ENCODE measurements at places on chromosomes 6 and 20.

GRCh38 chr6:122458087-122458486 lies 13.5 kb downstream of the SERINC1 start:
- no peak overlapping the region for H3K27ac ChIP-seq
- DNase-seq: no peak
- peaks cover 11% of the 10 kb centered on the region for H3K36me3 ChIP-seq
- H3K4me1 ChIP-seq: peaks cover 17% of the 10 kb centered on the region

DNA sequence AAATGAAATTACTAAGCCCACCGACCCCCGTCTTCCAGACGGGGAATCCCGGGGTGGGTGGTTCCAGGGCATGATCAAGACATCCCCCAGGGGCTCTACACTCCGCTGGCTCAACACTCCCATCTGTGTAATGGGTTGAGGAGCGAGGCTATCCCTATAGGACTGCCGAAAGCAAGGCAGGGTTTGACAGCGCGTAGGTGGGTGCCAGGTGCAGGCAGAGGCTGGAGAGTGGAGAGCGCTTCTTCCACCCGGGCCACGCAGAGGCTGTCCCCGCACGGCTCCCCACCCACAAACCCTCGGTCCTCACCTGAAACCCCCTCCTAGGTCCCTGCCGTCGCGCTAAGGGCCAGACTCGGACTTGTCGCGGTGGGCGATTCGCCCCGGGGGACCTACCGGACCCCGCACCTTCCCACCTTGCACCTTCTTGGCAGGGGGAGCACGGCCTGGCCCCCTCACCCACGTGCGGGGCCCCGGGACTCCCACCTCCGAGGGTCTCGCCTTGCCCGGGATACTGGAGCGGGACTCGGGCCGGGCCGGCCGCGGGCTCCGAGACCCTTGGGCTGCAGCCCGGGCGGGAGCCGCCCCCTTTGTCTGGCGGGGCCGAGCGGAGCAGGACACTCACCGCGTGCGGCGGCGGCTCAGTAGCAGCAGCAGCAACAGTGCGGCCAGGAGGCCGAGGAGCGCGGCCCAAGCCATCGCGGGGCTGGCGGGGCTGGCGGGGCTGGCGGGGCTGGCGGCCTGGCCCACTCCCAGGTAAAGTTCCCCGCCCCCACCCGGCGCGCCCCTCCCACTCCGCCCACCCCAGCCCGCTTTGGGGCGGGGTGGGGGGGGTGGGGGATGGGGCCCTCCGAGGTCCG lies at the start of gene PTGIS:
TSS of gene PTGIS (minus strand) at position 717 of the 857 bp plus-strand sequence. CDS start at position 696, 21 bp downstream.
- H3K27ac ChIP-seq: peak within 1 kb of the TSS; percentile 34
- no peaks in the 10 kb centered on the region for H3K36me3 ChIP-seq
- H3K27me3 ChIP-seq: peaks cover 4% of the 10 kb centered on the region
- DNase-seq: no peak
- no peak within 1 kb of the TSS for H3K4me3 ChIP-seq
- H3K4me1 ChIP-seq: peaks cover 4% of the 10 kb centered on the region

GRCh38 chr6:137089305-137089704 lies 44.5 kb upstream of the IL20RA start:
- no peaks in the 10 kb centered on the region for H3K4me1 ChIP-seq
- no peak overlapping the region for H3K4me3 ChIP-seq
- H3K27me3 ChIP-seq: no peaks in the 10 kb centered on the region
- H3K27ac ChIP-seq: no peak overlapping the region
- peak; percentile 4 for DNase-seq
- H3K36me3 ChIP-seq: no peaks in the 10 kb centered on the region

DNA sequence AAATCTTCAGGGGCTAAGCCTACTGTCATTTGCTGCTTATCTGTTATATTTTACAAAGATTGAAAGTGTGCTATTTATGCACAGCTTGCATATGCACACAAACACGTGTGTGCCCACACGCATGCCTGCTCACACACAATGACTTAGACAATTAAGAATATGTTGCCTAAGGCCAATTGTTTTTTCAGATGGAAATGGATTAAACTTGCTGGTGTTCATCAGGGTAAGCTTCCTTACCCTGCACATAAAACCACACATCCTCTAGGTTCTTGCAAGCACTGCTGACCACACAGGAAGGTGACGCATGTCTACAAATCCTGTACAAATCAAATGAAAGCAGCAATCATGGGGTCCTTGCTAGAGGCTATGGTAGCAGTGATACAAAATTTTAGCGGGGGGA lies 58.4 kb downstream of the GJA10 start:
- DNase-seq: no peak
- no peaks in the 10 kb centered on the region for H3K36me3 ChIP-seq
- H3K27me3 ChIP-seq: no peaks in the 10 kb centered on the region
- H3K4me3 ChIP-seq: no peak overlapping the region

DNA sequence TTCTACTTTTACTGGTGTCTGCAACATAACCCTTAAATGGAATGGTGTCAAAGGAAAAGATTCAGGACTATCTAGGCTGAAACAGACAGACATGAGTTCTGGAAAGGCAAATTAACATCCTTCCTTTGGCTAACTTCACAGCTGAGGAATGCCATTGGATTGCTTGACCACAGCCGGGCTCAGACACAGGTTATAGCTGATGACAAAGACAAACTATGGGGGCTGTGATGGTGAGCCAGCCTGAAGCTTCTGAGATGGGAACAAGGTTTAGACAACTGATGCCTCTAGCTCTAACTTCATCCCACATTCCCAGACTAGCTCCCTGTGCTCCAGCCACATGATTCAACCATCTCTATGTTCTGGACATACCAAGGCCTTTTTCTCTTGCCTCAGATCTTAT lies 15.3 kb downstream of the POLR1C start:
- no peak overlapping the region for H3K27ac ChIP-seq
- no peaks in the 10 kb centered on the region for H3K4me1 ChIP-seq
- DNase-seq: no peak
- peaks cover 43% of the 10 kb centered on the region for H3K36me3 ChIP-seq
- H3K27me3 ChIP-seq: no peaks in the 10 kb centered on the region

DNA sequence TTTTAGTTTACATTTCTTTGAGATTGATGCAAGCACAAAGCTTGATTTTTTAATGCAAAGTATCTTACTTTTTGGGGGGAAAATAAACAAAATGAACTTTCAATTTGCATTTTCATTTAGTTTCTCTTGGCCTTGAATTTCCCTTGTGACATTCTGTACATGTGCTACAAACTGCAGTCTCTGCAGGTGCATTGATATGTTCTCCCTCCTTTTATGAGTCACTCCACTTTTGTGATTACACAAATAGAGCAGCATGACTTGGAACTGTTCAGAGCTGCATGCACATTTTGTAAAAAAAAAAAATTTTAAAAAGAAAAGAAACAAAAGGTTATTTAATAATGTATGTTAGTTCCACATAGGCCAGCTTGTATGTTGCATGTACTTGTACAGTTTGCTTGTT lies 220.0 kb upstream of the KCNQ5 start:
- H3K4me1 ChIP-seq: no peaks in the 10 kb centered on the region
- DNase-seq: no peak
- no peaks in the 10 kb centered on the region for H3K36me3 ChIP-seq
- H3K27me3 ChIP-seq: no peaks in the 10 kb centered on the region
- H3K27ac ChIP-seq: no peak overlapping the region

GRCh38 chr6:45500924-45501816 lies 123.4 kb upstream of the SUPT3H start:
- H3K27ac ChIP-seq: no peak overlapping the region
- no peak for DNase-seq
- no peak overlapping the region for H3K4me3 ChIP-seq
- peaks cover 7% of the 10 kb centered on the region for H3K4me1 ChIP-seq

DNA sequence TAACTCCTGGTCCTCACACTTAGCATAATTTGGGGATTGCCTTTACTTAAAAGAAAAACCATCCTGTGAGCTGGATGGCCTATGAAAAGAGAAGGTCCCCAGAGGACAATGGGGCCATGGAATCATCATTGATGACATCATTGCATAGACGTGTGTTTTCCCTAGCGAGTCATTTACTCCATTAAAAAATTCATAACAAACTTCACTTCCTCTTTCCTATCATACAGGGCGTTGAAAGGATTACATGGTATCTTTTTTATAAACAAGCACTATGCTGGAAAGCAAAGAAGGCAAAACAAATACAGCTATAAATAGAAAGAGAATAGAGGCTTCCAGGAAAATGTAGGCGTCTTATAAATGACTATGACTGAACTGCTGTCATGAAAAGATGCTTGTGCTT lies 11.3 kb upstream of the COL12A1 start:
- no peaks in the 10 kb centered on the region for H3K36me3 ChIP-seq
- no peak overlapping the region for H3K4me3 ChIP-seq

- H3K4me3 ChIP-seq: no peak overlapping the region
- H3K36me3 ChIP-seq: no peaks in the 10 kb centered on the region
- no peaks in the 10 kb centered on the region for H3K4me1 ChIP-seq
- no peak for DNase-seq
- no peak overlapping the region for H3K27ac ChIP-seq
Measured at GRCh38 chr6:5582762-5583161, 321.4 kb downstream of the FARS2 start.

- no peaks in the 10 kb centered on the region for H3K36me3 ChIP-seq
- no peaks in the 10 kb centered on the region for H3K27me3 ChIP-seq
- no peak overlapping the region for H3K4me3 ChIP-seq
- no peaks in the 10 kb centered on the region for H3K4me1 ChIP-seq
- no peak for DNase-seq
Measured at GRCh38 chr6:71599359-71599758, 287.0 kb upstream of the RIMS1 start.

- no peak overlapping the region for H3K27ac ChIP-seq
- H3K4me3 ChIP-seq: no peak overlapping the region
- no peak for DNase-seq
- no peaks in the 10 kb centered on the region for H3K4me1 ChIP-seq
- no peaks in the 10 kb centered on the region for H3K27me3 ChIP-seq
Measured at GRCh38 chr20:25461786-25462545, 54.5 kb downstream of the GINS1 start.
